ENCODE measurements at places on chromosomes 3 and 15.

DNA sequence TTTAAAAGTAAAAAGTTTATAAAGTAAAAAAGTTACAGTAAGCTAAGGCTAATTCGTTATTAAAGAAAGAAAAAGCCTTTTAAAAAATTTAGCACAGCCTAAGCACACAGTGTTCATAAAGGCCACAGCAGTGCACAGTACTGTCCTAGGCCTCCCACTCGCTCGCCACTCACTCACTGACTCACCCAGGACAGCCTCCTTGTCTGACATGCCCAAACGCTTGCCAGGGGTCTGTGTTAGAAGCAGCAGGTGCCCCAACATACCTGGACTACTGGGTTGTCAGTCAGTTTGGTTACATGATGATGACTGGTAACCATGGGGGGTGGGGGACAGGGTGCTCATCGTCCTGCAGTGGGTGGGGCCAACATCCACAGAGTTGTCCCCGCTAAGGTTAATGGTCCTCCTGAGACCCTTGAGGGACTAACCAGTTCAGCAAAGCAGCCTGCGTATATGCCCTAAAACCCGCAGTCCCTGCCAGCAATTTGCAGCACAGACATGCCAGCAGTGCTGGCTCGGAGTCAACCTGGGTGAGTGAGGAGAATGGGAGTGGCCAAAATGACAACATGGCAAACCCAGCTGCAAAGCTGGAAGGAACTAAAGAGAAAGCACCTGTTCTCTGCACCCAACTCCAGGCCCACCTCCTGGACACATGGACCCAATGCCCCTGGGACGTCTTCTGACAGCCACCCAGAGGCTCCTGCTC is 49.2 kb downstream of the CYFIP1 start:
- peak; percentile 42 for DNase-seq

DNA sequence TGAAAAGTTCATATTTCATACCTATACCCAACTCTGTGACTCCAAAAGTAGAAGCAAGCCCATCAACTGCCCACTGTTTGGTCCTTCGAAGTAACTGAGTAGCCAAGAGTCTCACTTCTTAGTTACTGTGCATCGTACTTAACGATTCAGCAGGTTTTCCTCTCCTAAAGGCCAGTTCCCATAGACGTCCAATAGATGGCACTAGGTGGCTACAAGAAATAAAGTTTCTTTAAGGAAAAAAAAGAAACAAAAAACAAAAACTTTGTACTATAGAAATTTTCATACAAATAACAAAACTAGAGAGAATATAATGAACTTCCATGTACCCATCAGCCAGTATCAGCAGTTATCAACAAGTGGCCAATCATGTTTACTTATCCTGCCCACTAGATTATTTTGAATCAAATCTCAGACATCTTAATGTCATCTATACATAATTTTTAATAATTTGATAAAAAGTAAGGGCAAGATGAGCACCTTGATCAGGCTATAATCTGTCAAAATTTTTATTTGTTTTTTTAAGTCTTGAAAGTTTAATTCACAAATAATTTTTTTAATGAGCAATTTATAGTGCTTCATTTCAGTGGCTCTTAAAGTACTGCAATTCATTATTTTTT is 63.8 kb upstream of the ACP3 start:
- peak; percentile 19 for DNase-seq

GRCh38 chr15:71256934-71257664 is 141.8 kb downstream of the THSD4 start:
- no peak for DNase-seq

- DNase-seq: no peak
These were observed 181.4 kb downstream of the TLE3 start for GRCh38 chr15:69916169-69916785.

DNA sequence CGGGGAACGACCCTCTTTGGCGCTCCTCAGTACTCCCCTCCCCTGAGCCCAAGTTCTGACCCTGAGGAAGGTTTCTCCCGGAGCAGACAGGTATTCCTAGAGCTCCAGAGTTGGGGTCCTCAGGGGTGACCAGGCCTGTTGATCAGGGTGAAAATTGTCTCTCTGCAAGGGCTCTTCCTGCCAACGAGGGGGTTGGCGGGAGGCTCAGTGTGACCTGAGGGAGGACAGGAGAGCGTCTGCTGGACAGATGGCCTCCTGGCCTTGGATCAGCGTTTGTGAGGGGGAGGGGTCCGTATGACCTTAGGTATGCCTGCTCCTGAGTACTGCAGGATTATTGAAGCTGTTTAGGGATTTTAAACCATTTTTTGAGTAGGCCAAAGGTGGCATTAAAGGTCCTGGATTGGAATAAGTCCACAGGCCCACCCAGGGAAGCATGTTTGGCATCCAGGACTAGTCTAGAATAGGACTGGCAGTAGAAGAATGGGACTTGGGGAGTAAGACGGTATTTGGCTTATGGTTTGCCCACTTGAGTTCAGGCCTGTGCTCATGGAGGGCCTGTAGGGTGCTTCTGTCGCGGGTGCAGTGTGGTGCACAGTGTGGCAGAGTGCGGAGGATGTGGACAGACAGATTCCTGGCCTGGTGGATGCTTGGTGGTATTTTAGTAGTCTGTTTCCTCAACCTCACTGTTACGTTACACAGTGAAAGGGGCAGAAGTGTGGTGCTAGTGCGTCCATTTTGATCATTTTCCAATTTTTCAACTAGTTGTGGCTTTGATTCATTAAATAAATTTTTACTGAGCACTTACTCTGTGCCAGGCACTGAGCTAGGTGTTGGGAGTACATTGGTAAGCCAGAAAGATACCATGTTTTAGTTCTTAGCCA is 959 bp downstream of the ZNF592 start:
- DNase-seq: peak; percentile 48

- DNase-seq: no peak
These were observed 6.2 kb downstream of the SUCLG2 start for GRCh38 chr3:67648229-67648628.

DNA sequence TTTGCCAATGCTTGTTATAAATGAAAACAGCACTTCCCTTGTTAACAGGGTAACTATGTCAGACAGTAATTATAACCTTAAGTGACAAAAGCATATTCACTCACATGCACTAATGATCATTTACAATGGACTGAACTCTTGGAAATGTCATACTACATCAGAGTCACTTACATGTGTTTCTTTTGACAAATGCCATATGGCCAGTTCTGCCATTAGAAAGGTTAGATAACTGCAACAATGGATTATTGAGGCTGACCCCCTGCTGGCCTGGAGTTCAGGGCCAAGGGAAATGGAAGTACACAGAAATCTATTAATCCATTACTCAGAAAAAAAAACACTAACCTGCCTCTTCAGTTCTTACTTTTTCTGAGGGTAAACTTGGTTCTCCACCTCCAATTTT is 313.4 kb downstream of the CNTN3 start:
- no peak for DNase-seq

- DNase-seq: no peak
These were observed 42.1 kb upstream of the RASA2 start for GRCh38 chr3:141444586-141445285.

- DNase-seq: no peak
These were observed 219.3 kb upstream of the TMCO5A start for GRCh38 chr15:37715101-37715500.

DNA sequence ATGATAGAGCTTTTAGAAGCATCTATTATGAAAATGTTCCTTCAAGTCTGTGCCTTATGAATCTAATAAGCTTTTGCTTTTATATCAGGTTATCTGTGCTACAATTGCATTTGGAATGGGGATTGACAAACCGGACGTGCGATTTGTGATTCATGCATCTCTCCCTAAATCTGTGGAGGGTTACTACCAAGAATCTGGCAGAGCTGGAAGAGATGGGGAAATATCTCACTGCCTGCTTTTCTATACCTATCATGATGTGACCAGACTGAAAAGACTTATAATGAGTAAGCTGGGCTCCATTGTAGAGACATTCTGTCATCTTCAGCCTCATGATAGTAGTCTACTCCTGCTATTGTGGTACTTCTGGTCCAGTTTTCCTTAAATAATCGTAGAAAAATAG is 73.4 kb downstream of the BLM start:
- no peak for DNase-seq

DNA sequence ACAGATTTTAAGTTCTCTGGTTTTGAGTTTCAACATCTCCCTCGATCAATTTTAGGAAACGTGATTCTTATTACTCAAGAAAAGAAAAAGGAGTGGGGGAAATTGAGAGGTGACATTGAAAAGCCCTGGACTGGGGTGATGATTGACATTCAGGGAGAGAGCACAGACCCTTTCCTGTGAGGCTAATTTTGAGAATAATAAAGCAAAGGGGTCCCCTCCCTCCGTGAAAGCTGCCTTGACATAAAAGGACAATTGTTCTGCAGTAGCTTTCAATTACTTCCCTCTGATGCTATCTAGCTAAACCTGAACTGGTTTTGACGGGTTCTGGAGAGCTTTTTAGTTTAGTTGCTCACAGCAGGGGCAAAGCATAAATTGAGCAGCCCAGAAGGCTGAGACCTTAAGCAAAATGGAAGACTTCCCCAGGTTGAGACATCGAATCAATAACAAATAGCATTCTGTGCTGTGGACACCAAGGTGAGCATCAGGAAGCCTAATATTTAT is 14.4 kb upstream of the CMTM8 start:
- DNase-seq: no peak

DNA sequence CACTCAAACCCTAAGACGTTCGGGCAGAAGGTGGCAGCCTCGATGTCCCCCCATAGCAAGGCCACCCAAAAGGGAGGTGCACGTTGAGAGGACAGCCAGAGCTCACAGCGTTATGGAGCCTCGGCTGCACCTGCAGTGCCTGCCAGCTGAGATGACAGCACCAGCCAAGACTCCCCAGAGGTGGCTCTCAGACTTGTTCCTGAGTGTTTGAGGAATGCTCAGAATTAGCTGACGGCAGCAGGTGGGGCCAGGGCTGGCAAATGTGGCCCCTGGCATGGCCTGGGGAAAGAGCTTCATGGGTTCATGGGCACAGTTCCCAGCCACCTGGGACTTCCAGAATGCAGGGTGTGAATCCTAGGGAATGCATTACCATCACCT is 177.8 kb downstream of the KLF13 start:
- DNase-seq: no peak

DNA sequence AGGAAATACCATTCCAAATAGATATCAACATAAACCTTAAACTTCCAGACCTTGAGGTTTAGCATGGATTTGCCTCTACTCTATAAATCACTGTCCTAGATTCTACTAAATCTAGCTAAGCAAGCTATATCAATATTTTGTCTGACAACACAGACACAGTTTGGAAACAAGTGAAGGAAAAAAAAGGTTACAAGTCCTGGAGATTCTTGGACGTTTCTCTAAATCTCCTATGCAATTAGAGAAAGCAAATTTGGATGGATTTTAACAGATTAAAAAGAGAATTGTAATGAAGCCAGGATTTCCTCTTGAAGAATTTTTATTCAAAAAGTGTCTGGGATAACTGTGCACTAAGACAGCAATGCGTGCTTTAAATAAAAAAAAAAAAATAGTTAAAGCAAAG is 441.1 kb upstream of the DPH6 start:
- DNase-seq: no peak

- DNase-seq: no peak
These were observed 2.1 kb downstream of the PBRM1 start for GRCh38 chr3:52683611-52684010.

GRCh38 chr3:196569003-196569516 is 600 bp downstream of the FBXO45 start:
- DNase-seq: peak; percentile 40

- no peak for DNase-seq
These were observed 85.0 kb upstream of the P3H2 start for GRCh38 chr3:190205739-190206138.

DNA sequence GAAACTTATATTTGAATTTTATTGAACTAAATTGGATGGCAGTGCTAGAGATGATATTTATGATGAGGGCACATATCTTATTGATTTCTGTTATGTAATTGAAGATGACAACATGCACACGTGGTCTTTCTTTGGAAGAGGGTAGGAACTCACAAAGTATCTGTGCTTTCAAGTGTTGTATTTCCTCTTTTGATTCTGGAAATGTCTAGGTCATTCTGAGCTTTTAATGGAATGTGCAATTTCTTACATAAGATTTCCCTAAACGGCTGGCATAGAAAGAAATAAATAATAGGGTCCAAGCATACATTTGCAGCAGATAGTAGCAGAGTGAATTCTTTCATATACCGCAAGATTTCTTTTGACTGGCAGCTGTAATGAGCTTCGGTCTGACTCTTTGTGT is 10.1 kb upstream of the GPR171 start:
- DNase-seq: no peak

DNA sequence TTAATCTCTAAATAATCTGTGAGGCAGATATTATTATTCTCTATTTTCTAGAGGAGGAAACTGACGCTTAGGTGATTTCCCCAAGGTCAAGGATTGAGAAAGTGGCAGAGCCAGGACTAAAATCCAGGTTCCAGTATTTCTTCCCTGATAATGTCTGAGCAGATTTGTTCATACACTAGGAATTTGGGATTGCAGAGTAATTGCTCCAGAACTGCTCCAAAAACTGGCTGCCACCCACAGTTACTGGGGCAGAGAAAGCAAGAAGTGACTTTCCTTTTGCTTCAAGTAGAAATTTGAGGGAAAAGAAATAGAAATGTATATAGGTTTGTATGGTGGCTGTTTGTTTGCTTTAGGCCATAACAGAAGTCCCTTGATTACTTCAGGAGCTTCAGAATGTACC is 60.6 kb downstream of the SLC12A8 start:
- DNase-seq: no peak

DNA sequence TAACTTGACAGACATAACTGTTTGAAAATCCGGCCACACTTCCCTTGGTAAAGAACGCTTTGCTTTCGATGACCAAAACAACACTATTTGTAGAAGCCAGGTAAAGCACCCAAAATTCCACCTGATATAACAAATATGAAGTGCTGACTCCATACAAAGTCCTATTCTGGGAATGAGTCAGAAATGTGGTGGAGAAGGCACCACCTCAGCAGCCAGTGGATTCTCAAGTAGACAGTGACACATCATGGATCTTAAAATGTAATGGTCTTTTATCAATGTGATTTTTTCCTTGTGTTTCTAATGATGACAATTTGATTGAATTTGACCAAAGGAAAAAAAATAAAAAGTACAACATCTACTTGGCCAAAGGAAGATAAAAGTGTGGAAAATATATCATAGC is 135.0 kb upstream of the WNT5A start:
- DNase-seq: no peak
